NCI-H187 treated with DMSO at 0.1 percent for 48 hours (cell line): ENCODE measurements at places on chromosomes 16 and 17.

DNA sequence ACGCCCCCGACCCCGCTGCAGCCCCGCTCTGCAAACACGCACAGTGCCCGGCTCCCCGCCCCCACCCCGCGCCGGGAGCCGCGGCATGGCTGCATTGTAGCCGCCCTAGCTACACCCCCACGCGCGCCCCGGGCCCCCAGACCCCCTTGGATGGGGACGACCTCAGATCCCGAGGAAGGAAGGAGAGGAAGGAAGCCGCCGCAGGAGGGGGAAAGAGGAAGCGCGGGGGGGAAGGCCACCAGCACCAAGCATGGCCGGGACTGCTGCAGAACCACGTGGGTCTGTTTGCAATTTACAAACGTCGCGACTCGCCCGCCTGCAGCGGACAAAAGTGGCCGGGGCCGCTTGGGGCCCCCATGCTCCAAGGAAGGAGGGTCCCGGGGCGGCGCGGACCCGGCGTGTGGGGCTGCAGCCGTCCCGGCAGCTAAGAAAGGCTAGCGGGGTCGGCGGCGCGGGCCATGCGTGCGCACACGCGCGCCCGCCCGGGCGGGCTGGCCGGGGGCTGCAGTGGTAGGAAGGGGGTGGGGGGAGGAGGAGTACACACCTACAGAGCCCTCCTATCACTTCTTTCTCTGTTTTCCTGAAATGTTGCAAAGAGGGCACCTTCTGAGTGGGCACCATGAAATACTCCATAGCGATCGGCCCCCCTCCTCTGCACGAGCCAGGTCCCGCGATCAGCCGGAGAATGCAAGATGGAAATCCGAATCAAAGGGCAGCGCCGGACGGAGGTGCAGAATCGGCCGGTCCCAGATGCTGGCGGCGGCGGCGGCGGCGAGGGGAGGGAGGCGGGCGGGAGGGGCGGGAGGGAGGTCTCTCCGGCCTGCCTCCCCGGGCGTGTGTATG is 488 bp downstream of the TFAP4 start:
- no peak for DNase-seq

DNA sequence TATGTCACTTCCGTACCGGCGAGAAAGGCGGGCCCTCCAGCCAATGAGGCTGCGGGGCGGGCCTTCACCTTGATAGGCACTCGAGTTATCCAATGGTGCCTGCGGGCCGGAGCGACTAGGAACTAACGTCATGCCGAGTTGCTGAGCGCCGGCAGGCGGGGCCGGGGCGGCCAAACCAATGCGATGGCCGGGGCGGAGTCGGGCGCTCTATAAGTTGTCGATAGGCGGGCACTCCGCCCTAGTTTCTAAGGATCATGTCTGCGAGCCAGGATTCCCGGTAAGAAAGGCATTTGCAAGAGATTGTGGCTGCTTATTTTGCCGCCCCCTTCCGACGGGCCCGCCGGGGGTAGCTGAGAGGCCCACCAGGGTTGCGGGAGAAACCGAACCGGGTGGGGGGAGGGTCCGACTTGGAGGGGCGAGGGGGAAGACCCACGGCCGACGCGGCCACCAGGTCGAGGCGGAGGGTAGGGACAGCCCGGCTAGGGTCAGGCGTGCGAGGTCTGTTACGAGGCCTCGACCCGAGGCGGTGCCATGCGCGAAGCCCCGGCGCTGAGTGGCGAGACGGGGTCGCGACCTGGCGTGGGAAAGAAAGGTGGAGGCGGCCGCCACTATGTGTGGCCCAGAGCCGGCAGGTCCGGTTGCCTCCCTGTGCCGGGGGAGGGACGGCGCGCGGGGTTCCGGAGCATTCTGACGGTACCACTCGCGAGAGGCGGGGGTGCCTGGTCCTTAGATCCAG is 6.7 kb upstream of the CD68 start:
- peak; percentile 76 for DNase-seq

GRCh38 chr17:7224661-7225111 is 4.9 kb downstream of the ACADVL start:
- DNase-seq = no peak

DNA sequence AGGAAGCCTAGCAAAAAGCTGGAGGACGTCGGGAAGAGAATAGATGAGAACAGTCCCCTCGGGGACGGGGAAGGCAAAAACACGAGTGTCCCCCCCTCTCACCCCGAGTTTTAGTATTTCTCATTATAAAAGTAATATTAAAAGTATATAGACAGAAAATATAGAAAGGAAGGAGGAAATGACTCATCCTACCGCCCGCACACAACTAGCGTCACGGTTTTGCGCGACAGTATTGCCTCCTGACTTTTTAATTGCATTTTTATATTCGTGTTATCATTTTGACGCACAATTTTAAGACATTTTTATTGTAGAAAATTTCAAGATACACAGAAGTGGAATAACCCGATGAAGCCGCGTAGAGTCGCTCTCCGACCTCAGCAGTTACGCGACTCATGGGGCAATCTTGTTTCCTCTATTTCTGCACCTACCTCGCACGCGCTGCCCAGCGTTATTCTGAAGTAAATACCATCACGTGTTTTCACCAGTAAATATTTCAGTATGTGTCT is 652 bp upstream of the SLC25A19 start:
- DNase-seq = no peak

GRCh38 chr16:29701214-29701555 is 22.2 kb downstream of the QPRT start:
- no peak for DNase-seq

DNA sequence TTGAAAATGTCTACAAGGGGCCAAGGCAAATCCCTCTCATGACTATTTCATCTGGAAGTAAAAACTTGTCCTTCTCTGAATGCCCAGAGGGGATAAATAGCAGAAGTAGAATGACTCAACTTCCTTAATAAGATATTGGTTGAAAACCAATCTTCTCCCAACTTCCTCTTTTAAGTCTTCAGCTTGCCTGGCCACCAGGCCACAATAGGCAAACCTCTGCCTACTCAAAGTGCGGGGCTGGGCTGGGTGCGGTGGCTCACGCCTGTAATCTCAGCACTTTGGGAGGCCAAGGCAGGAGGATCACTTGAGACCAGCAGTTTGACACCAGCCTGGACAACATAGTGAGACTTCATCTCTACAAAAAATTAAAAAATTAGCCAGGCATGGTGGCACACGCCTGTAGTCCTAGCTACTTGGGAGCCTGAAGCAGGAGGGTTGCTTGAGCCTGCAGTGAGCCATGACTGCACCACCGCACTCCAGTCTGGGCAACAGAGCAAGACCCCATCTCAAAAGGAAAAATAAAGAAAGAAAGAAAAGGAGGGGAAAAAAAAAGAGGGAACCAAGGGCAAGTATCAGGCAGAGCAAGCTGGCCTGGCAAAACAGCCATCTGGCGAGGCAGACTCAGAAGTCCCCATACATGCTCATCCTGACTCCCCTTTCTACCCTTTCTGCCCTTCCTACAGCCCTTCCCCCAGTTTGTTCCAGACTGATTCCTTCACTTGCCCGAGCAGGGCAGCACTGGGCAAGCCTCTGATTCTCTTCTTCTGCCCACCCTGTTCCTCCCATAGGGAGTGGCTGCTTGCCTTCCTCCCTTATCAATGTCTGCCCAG is 20.6 kb downstream of the MAP3K14 start:
- no peak for DNase-seq

DNA sequence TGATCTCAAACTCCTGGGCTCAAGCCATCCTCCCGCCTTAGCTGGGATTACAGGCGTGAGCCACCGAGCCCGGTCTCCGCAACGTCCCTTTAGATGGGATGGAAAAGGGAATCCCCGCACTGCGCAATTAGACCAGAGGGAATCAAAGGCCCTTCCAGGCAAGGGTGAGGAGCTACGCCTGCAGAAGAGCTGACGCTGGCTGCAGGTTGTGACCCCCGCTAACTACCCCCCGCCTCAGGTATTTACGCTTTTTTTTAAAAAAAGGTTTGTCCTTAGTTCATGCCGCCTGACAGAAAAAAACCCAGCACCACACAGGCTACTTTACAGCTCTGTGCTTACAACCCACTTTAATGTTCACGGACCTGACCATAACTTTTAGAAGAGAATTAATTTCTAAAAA is 26.9 kb downstream of the ZCCHC14 start:
- no peak for DNase-seq

DNA sequence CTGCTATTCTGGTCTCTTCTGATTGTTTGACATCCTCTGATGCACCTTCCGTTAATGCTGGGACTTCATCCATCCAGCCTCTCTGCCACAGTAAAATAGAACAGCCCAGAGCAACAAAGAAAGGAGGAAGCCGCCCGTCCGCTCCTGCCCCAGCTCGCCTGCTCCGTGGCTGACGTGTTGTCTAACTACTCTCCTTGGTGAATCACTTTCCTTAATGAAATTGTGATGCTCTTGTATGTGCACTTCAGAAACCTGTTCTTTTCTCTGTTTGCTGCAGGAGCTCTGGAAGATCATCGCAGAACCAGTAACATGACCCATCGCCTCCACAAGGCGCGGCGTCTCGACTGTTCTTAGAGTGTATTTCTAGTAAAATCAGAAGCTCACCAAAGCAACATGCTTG is 24.3 kb downstream of the METTL22 start:
- no peak for DNase-seq

- no peak for DNase-seq
Observed at GRCh38 chr17:29295420-29295819, 1.5 kb upstream of the NUFIP2 start.

DNA sequence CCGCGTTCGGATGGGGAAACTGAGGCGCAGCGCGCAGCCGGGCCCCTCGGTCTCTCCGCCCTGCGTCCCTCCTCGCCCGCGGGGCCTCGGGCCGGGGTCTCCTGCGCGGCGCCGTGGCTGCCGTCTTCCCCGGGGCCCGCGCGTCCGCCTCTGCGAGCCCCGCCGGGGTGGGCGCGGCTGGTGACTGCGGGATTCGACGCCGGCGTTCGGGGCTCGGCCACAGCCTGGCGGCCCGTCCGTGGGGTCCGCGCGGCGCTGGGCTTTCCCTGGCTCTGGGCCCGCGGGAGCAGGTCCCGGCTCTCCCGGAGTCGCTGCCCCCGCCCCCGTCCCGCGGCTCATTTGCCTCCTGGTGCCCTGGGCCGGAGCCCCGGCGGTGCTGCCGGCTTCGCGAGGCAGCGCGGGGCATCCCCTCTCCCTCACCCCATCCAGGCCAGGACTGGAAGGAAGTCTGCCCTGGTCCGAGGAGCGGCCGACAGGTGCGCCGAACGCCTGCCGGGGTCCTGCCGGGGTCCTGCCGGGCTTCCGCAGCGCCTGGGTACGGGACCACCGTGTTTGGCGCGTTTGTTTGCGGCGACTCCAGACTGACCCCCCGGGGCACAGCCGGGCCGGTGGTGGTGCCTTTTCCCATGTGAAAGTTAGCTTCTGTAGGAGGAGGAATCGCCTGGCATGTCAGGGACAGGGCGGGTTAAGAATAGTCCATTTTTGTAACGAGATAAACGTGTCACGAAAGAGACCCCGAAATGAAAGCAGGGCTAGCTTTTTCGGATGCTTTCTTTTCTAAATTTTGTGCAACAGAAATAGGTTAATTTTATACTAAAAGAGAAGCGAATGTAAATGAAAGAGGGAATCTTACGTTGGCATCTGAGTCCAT is 671 bp downstream of the CHMP6 start:
- no peak for DNase-seq

DNA sequence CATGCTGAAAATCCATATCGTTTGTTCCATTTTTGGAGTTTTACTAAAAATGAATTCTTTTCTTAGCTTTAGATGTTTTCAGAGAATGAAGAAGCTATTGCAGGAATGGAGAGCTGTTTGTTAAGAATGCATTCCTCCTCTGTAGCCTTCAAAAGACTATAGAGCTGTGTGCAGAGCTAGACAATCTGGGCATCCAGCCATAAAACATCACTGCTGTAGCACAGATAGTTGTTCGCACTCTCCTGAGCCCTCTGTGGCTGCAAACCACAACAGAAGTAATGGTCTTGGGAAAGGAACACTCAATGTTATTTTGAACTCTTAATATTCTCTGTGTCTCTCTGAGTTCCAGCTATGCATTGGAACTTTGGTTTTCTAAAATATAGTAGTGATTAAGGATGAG is 4.9 kb downstream of the TNRC6C start:
- DNase-seq = no peak
